EH (cell line): ENCODE measurements at places on chromosomes 16 and 17.

DNA sequence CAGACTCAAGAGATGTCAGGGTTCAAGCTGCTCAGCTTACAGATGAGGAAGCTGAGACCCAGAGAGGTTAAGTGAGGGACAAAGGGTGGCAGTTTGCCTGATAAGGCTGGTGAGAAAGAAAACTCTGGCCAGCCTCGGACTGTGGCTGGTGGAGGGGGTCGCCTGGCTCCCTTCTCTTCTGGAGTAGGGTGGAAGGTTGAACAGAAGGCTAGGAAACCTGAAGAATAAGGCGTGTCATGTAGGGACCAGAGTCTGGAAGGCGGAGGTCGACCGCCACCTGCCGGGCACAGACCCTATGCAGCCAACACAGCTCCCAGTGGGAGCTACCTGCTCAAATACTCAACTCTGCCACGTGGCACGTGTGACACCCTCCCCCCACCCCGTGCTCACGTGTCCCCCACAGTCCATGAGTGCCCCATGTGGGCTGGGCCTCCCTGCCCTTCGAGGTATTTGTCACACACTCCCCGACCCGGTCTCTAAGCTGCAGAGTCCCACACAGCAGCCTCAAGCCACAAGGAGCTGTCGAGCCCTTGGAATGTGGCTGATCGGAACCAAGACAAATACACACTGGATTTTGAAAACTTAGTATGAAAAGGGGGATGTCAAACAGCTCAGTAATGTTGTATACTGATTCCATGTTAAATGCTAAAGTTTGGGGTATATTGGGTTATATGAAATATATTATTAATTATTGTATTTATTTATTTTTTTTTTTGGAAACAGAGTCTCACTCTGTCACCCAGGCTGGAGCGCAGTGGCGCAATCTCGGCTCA is 11.8 kb downstream of the HID1 start:
- DNase-seq: peak; percentile 25

GRCh38 chr17:46758614-46759013 is 59.9 kb downstream of the WNT3 start:
- DNase-seq: no peak

DNA sequence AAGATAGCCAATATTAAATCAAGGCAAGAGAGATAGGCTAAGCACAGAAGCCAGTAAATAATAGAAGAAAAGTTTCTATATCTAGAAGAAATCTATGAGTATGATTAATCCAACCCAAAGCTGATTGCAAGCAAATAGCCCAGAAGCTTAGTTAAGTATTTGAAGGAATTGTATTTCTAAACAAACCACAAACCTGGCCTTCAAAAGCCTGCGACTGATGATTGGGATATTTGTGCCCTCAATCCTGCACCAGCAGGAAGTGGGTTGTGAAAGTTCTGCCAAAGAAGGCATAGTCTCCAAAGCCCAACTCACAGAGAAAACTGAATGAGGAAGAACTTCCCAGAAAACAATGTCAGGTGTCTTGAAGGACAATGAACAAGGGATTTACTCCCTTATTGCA is 114.5 kb upstream of the C17orf78 start:
- DNase-seq: peak; percentile 38

DNA sequence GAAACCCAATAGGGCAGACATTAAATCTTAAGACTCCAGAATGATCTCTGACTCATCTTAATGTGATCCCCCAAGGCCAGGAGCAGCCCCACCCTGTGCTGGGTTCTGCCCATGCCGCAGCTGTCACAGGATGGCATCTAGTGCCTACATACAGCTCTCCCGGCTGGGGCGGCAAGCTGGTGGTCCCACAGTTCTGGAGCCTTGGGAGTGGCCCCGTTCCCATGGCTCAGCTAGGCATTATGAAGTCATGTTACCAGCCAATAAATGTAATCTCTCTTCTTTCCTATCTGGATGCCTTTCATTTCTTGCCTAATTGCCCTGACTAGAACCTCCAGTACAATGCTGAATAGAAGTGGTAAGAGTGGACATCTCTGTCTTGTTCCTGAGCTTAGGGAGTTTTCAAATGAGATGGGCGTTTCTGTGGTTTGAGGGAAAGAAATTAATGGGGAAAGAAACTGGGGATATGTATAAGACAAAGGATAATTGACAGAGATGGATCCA is 95.7 kb upstream of the DNAH17 start:
- DNase-seq: peak; percentile 49

DNA sequence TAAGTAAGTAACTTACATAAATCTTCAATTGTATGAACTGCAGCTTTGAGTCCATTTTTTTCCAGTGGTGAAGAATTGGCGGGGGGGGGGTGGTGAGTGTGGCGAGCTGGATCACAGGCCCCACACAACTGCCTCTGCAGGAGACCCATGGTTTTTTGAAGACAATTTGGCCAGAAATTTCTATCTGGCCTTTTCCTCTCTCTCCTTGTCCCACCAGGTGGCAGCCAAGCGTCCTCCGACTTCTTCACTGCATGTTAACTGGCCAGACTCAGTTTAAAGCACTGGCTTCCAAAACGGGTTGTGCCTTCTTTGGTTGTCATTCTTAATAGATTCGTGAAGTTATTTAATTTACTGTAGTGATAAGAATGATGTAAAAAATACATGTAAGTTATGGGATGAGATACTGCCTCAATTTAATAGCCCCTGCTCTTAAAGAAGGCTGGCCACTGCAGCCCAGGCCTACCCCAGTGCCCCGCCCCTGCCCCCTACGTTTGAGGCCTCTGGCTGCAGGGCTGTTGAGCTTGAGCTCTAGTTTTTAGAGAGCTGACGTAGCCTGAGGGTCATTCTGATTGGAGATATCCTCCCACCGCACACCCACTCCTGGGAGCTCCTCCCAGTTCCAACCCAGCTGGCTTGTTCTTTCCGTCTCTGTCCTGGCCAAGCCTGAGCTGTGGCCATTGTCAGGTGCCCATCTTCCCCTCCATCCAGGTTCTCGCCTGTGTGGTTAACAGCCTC is 36.4 kb downstream of the AKAP1 start:
- DNase-seq: peak; percentile 52

DNA sequence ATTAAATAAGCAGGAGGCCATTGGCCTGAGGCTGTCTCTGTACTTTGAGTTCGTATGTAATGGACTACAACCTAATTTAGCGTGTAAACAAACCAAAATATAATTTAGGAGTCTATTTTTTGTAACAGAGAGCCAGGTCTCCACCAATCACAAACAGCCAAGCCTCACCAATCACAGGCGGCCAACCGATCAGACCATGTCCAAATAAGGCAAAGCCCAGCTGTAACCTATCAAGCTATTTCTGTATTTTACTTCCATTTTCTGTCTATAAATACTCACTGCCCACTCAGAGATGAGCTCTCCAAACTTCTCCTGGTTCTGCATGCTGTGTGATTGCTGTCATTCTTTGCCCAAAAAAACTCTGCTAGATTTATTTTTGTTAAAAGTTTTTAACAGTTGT is 322.7 kb downstream of the NPIPA8 start:
- peak; percentile 6 for DNase-seq

- no peak for DNase-seq
Measured at GRCh38 chr17:27585153-27585681, 45.8 kb upstream of the LGALS9 start.

DNA sequence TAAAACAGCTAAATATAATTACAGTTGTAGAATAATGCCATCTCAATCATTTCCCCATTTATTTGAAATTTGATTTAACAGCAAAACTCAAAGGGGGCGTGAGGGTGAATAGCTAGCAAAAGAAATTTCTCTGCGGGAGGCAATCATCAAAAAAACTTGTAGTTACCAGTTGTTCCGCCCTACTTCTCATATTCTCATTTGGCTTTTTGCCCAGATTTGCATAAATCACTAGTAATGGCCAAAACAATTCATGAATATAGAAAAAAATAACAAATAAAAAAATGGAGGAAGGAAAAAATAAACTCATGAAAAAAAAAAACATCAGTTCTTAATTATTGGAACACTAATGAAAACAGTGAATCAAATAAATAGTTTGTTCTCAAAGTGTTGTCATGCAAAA is 722.6 kb upstream of the KIF2B start:
- no peak for DNase-seq

DNA sequence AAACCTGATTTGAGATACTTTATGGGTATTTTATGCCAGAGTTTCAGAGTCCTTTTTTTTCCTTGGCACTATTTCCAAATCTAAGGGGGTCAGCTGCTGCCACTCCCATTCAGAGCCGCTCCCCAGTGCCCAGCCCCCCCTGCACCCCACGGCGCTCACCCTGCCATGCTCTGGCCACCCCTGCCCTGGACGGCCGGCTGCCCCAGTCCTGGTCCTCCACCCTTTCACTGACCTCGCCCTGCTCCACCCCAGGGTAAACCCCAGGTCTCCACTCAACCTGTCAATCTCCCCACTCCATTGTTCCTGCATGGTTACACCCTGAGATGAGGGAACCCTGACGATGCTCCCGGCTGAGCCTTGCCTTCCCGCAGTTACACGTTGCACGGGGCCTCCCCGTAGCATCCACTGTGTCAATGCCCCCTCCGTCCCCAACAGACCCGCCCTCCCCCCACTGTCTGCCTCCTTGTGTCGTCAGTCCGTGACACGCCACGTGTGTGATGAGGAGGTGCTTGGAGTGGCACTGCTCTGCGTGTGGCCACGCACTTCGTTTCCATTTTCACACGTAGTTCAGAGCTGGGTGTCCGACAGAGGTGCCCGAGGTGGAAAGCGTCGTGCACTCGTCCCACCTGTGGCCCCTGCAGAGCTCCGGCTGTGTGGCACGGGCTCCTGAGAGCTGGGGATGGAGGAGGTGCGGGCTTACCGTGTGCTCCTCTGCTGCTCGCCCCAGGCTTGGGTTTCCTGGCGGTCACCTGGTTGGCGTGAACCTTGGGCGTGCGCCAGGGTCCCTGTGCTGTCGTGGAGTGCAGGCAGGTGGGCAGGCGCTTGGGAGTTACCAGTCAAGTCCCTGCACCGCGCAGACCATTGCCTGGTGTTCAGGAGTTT is 116.5 kb downstream of the BANP start:
- no peak for DNase-seq

- no peak for DNase-seq
Measured at GRCh38 chr17:17636272-17636885, 44.9 kb upstream of the PEMT start.

GRCh38 chr16:627454-628239 is 3.1 kb upstream of the WFIKKN1 start:
- DNase-seq: no peak

DNA sequence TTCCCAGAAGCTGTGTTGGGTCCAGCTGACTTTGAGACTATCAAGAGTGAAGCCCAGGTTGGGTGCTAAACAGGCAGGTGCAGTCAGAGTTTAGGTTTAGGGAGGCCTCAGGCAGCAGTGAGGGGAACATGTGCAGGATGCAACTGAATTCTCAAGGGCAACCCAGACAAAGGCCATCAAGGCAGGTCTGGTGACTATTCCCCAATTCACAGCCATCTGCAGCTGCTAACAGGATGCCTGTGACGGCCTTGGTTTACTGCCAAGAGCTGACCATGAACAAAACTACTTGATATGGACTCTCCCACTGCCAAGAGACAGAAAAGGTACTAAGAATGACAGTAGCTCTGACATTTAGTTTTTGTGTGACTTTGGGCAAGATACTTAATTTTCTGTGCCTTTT is 45.2 kb upstream of the BCAR1 start:
- DNase-seq: peak; percentile 66

DNA sequence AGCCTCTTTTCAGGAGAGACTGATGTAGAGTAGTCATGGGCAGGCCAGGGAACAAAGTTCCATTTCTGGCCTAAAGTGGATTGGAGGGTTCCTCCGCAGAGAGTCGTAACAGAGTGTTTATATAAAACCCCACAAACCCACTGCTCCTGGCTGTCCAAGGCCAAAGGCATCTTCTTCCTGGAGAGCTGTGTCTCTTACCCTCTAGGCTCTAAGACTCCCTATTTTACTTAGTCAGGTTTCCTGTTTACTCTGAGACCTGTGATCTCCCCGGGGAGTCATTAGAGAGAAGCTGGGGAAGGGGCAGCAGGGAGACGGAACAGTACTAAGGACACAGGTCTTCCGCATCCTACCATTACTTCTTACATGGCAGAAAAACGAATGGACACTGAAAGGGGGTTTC is 69.5 kb downstream of the HIC1 start:
- DNase-seq: peak; percentile 67

GRCh38 chr16:31393056-31393455 is at the start of gene ITGAD:
TSS of gene ITGAD (plus strand) at chr16:31393335. CDS start at chr16:31393361, 26 bp downstream.
- DNase-seq: no peak

GRCh38 chr16:73956587-73957494 is 339.8 kb upstream of the PSMD7 start:
- DNase-seq: peak; percentile 65

DNA sequence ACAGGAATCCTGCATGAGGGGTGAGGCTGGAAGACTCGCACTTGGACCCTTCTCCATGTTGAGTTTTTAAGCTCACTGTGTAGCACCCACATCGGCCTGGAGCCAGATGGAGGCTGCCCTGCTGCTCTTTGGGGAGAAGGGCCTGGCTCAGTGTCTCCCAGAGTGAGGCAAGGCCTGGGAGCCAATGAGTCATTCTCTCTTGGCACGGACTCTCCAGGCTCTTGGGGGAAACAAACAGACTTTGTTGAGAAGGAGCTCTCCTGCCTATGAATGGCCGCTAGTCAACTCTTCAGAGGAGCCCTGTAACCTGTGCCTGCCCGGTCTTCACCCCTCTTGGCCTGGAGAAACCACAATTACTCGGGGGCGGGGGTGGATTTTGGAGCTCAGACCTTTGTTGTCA is 50.8 kb upstream of the MAF start:
- peak; percentile 16 for DNase-seq

DNA sequence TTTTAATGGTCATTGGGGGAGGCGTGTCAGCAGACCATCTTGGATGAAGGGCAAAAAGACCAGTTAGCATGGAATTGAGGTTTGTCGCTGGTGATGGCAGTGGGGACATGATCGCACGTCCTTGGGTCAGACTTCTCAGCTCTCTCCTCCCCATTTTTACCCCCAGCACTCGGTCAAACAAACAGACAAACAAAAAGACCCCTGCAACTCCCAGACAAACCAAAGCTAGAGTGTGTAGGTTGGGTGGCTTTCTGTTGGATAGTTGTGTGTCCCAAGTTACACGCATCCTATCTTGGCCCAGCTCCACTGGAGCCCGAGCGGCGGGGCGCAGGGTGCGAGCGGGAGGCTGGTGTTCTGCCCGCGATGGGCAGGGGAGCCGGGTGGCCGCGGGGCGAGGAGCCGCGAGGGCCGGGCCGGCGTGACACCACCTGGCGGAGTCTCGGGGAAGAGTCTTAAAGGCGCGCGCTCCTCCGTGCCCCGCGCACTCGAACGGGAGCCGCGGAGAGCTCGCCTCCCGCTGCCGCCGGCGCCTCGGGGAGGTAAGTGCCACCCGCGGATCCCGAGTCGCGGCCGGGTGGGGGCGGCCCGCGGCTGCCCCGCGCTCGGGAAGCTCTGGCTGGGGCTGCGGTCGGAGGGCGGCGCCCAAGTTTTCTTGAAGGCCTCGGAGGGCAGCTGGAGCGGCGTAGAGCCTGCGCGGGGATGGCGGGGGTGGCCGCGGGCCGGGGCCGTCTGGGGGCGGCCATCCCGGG is 18.5 kb upstream of the NTN1 start:
- no peak for DNase-seq

DNA sequence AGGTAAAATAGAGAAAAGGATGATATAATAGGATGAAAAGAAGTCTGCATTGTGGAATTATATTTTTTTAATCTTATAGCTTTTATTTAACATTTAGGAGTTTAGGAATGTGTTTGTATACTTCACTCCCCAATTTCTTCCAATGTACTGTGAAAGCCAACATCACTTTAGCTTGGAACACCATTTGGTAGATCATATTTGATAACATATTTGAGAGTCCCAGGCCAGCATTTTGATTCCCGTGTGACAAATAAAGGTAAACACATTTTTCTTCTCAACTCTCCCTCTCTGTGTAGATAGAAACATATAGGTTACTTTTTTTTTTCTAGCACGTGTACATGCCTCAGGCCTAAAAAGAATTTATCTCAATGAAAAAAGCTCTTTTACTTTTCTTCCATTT is 1551.3 kb downstream of the CDH8 start:
- no peak for DNase-seq
